Effector memory CD4-positive, alpha-beta T cell (primary cell): ENCODE measurements at places on chromosomes 1 and 21.

DNA sequence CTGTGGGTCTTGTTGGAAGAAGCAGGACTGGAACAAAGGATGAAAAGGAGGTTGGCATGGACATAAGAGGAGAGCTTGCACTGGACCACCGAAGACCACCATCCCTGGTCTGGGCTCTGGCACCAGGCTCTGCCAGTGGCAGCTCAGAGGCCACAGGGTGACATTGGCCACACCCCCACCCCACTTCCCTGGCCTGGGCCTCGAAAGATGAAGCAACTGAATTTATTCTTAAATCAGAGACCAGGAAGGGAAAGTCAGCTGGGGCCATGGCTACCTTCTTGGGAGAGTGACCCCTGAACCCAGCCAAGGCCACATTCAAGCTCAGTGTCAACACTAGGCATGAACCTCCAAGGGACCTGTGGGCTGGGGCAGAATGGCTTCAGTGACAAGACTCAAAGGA lies 4.0 kb downstream of the KLHDC7A start:
- no peaks in the 10 kb centered on the region for H3K4me1 ChIP-seq
- DNase-seq: no peak
- H3K27ac ChIP-seq: no peak overlapping the region
- no peak overlapping the region for H3K4me3 ChIP-seq
- no peaks in the 10 kb centered on the region for H3K36me3 ChIP-seq

- no peak overlapping the region for H3K27ac ChIP-seq
- no peaks in the 10 kb centered on the region for H3K36me3 ChIP-seq
- DNase-seq: no peak
- no peaks in the 10 kb centered on the region for H3K27me3 ChIP-seq
- H3K4me3 ChIP-seq: no peak overlapping the region
- no peaks in the 10 kb centered on the region for H3K4me1 ChIP-seq
Measured at GRCh38 chr1:22241250-22241649, 98.4 kb upstream of the WNT4 start.

DNA sequence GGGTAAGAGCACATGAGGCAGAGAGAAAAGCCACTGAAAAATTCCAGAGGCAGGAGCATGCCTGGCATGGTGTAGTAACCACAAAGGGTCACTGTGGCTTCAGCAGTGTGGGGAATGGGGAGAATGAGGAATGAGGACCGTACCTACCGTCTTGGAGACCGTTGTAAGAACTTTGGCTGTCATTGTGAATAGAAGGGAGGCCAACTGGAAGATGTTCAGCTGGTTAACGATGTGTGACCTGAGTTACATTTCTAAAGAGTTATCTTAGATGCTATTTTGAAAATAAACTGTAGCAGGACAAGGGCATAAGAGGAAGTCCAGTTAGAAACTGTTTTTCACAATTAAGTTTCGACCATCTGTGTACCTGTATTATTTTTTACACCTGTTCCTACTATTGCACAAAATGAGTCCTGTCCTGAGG lies 365.5 kb upstream of the SGIP1 start:
- H3K4me3 ChIP-seq: no peak overlapping the region
- no peaks in the 10 kb centered on the region for H3K4me1 ChIP-seq
- no peaks in the 10 kb centered on the region for H3K27me3 ChIP-seq
- H3K27ac ChIP-seq: no peak overlapping the region
- DNase-seq: no peak

- no peak overlapping the region for H3K4me3 ChIP-seq
- no peak for DNase-seq
- peaks cover 13% of the 10 kb centered on the region for H3K4me1 ChIP-seq
Measured at GRCh38 chr1:16232316-16232710, 4.7 kb downstream of the CPLANE2 start.

DNA sequence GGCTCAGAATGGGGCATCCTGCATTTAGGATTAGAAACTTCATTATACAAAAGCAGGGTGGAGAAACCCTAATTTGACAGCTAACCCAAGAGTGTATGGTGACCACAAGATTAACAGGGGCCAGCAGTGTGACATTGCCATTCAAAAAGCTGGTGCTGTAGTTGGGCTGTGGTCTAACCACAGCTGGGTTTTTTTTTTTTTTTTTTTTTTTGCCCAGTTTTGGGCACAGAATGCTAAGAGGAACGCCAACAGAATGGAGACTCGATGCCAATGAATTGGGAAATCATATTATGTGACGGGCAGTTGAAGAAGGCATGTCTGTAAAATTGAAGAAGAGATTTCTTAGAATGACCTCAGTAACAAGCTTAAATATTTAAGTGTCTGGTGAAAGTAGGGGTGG lies 58.4 kb downstream of the NFIA start:
- H3K27me3 ChIP-seq: no peaks in the 10 kb centered on the region
- no peak overlapping the region for H3K4me3 ChIP-seq
- DNase-seq: no peak
- H3K4me1 ChIP-seq: no peaks in the 10 kb centered on the region

DNA sequence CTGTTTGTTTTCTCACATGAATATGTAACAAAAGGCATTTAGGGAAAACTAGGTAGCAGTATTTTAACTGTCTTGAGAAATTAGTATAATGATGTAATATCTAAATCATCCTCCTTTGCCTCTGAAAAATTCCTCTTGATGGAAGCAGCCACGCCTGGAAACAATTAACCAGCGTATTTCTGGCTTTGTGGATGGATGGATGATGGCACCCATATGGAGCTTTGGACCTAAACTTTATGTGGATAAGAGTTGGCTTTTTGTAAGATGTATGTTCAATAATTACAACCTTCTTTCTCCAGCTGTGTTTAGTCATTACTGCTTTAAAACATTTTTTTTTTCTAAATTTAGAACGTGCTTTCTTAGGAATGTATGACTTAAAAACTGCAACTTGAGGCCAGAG lies 12.7 kb downstream of the CDCA8 start:
- H3K4me3 ChIP-seq: no peak overlapping the region
- no peaks in the 10 kb centered on the region for H3K27me3 ChIP-seq
- H3K27ac ChIP-seq: no peak overlapping the region
- H3K4me1 ChIP-seq: no peaks in the 10 kb centered on the region
- DNase-seq: no peak
- H3K36me3 ChIP-seq: no peaks in the 10 kb centered on the region

- no peak overlapping the region for H3K27ac ChIP-seq
- no peaks in the 10 kb centered on the region for H3K4me1 ChIP-seq
- H3K27me3 ChIP-seq: no peaks in the 10 kb centered on the region
- DNase-seq: no peak
- H3K36me3 ChIP-seq: no peaks in the 10 kb centered on the region
- no peak overlapping the region for H3K4me3 ChIP-seq
Measured at GRCh38 chr1:228351850-228352249, 54.8 kb downstream of the TRIM11 start.

DNA sequence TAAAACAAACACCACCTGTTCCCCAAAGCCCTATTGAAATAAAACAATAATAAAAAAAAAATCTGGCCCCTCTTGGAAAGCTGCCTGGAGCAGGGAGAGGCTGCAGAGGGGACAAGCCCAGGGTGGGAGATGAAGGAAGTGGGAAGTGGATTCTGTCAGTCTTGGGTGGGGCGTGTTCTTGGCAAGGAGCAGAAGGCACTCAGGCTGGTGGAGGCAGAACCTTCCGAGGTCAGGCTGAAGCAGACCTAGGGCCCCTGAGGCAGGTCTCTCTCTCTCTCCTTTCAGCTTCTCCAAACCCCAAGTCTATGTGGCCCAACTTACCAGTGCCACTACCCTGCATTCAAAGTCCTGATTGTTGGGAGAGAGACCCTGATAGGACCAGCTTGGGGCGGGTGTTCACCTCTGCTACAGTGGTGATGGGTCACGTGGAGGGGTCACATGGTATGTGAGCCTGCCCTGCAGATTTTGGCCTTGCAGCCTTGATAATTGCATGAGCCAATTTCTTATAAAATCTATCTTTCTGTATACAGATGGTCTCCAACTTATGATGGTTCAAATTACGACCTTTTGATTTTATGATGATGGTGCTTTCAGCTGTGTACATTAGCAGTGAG lies 145.4 kb upstream of the C1orf174 start:
- H3K27ac ChIP-seq: no peak overlapping the region
- H3K4me3 ChIP-seq: no peak overlapping the region
- H3K36me3 ChIP-seq: no peaks in the 10 kb centered on the region

DNA sequence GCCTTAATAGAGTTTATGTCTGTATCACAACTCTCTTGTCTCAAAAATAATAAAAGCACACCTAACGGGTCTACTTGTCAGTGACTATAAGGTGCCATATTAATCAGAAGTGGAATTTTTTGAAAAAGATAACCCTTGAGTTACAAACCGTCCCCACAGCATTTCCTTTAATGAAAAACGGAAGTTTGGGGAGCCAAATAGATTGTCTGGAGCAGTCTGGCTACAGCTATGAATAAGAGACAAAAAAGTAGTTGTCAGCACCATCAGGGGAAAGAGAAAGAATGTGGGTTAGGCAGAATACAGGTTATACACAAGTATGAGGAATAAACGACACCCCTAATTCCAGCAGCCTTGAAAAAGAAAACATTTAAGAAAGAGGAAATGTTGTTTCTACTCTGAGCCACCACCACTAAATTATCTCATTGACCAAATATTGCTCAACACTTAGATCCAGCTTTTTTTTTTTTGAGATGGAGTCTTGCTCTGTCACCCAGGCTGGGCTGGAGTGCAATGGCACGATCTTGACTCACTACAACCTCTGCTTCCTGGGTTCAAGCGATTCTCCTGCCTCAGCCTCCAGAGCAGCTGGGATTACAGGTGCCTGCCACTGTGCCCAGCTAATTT lies 29.4 kb upstream of the USP24 start:
- no peak overlapping the region for H3K4me3 ChIP-seq
- H3K36me3 ChIP-seq: no peaks in the 10 kb centered on the region
- no peaks in the 10 kb centered on the region for H3K4me1 ChIP-seq

- H3K4me1 ChIP-seq: no peaks in the 10 kb centered on the region
- no peak for DNase-seq
- H3K4me3 ChIP-seq: no peak overlapping the region
Measured at GRCh38 chr1:114607223-114607622, 25.8 kb upstream of the BCAS2 start.

- peaks cover 4% of the 10 kb centered on the region for H3K27me3 ChIP-seq
- no peak overlapping the region for H3K4me3 ChIP-seq
- no peaks in the 10 kb centered on the region for H3K36me3 ChIP-seq
- H3K4me1 ChIP-seq: no peaks in the 10 kb centered on the region
- no peak overlapping the region for H3K27ac ChIP-seq
Measured at GRCh38 chr1:15384301-15384901, 25.3 kb upstream of the EFHD2 start.

DNA sequence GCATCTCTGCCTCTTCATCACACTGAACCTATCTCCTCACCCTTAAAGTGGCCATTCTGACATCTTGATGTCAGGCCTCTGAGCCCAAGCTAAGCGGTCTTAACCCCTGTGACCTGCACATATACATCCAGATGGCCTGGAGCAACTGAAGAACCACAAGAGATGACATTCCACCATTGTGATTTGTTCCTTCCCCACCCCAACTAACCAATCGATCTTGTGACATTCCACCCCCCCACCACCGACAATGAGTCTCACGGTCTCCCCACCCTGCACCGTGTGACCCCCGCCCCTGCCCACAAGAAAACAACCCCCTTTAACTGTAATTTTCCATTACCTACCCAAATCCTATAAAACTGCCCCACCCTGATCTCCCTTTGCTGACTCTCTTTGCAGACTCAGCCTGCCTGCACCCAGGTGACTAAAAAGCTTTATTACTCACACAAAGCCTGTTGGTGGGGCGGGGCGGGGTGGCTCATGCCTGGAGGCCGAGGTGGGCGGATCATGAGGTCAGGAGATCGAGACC lies 21.0 kb upstream of the PINK1 start:
- no peaks in the 10 kb centered on the region for H3K36me3 ChIP-seq
- DNase-seq: no peak
- no peak overlapping the region for H3K4me3 ChIP-seq
- no peak overlapping the region for H3K27ac ChIP-seq

- no peak for DNase-seq
- H3K27me3 ChIP-seq: no peaks in the 10 kb centered on the region
- H3K27ac ChIP-seq: no peak overlapping the region
- H3K4me3 ChIP-seq: no peak overlapping the region
- peaks cover 8% of the 10 kb centered on the region for H3K36me3 ChIP-seq
- no peaks in the 10 kb centered on the region for H3K4me1 ChIP-seq
Measured at GRCh38 chr1:29197590-29197924, 15.9 kb upstream of the SRSF4 start.

DNA sequence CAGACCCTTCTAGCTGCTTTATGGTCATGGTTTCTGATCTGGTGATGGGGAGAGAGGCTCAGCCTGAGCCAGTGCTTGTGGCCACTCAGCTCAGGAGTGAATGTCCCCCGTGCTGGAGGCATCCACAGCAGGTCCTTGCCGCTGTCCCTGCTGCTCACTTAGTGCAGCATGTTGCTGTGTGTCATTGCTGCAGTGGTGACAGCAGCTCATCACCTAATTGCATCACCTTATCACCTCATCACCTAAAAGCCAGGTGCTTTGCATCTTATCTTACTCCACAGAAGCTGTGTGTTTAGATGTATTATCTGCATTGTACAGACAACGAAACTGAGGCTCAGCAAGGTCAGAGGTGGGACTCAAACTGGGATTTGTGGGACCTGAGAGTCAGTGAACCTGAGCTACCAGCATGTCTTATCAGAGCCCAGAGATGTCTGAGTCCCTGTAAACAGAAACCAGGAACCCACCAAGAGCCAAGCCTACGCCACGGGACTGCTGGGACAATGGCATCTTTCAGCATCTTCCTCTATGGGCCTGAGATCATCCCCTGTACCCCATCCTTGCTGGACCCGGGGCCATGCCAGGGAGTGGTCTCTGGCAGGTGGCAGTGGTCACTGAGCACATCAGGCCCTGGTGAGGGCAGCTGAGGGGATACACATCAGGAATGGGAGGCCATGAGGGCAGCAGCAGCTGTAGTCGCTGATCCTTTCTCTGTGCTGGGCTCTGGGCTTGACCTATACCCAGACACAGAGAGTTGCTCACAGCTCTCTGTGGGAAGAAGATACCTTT lies 6.5 kb downstream of the PODN start:
- peaks cover 4% of the 10 kb centered on the region for H3K27me3 ChIP-seq
- H3K4me1 ChIP-seq: no peaks in the 10 kb centered on the region
- H3K27ac ChIP-seq: no peak overlapping the region
